ENCODE measurements at places on chromosomes 6 and 20.

DNA sequence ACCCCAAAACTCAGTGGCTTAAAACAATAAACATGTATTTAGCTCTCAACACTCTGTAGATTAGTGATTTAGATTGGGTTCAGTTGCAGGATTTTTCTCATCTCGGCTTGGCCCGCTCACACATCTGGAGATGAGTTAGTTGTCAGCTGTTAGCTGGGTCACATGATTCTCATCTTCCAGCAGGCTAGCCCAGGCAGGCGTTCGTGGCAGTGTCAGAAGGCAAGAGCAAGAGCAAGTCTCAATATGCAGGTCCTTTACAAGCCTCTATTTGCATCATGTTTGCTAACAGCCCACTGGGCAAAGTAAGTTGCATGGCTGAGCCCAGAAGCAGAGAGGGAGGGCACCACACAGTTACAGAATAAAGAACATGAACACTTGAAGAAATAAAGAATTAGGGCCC lies 83.6 kb upstream of the MYLIP start:
- DNase-seq, result no peak

DNA sequence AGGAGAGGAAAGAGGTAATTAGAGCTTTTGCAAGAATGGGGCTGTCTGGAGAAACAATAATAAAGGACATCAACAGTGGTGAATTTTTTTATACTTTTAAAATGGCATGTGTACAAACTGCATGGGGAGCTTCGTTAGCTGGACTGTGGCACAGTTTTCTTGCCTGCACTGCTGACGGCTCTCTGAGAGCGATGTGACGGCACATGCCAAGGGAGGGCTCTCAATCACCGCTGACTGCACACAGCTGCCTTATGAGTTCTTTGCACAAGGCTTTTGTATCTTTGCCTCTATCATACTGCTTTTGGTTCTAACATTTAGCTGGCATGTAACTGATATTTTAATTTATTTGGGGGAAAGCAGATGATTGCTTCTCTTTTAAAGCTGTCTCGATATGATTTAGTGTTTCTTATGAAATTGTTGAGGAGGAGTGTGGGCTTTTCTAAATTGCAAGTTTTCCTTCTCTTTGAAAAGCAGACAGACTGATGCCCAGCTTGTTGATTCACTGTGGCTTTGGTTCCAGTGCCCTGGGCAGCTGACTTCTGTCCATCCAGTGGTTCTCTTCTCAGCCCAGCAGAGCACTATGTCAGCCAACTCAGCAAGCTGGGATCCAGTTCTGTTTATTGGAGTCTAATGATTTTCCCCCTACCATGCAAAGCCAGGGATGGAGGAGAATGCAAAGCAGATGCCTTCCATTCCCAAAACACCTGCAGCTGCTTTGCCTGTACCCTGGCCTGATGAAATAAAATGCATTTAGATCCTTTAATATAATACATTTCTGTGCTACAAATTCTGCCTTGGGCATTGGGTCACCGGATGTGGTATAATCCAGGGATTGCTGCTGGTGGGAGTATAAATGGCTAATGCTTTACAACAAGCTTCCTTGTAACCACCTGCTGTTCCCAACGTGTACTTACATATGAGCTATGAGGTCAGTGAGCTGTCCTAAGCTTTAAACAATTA lies 323.9 kb downstream of the ZFAND3 start:
- DNase-seq, result no peak

GRCh38 chr6:38141085-38141484 lies 321.6 kb downstream of the ZFAND3 start:
- no peak for DNase-seq

GRCh38 chr6:101662111-101662897 lies 268.8 kb downstream of the GRIK2 start:
- no peak for DNase-seq

DNA sequence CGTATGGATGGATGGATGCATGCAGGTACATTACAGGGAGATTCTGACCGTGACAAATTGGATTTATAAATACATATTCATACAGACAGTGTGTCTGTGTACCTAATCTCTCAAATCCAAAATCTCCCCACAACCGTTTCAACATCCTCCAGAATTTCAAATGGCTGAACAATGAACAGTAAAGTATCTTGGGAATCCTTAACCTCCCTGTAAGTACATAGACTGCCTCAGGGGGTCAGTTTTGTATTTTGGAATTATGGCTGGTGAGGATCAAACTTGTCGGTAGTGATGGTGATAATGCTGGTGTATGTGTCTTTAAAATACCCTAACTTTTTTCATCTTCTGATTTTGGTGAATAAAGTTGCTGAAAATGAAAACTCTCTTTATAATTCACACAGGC lies 246.2 kb downstream of the FOXC1 start:
- no peak for DNase-seq

GRCh38 chr6:62528894-62529526 lies 243.0 kb upstream of the KHDRBS2 start:
- DNase-seq, result no peak

DNA sequence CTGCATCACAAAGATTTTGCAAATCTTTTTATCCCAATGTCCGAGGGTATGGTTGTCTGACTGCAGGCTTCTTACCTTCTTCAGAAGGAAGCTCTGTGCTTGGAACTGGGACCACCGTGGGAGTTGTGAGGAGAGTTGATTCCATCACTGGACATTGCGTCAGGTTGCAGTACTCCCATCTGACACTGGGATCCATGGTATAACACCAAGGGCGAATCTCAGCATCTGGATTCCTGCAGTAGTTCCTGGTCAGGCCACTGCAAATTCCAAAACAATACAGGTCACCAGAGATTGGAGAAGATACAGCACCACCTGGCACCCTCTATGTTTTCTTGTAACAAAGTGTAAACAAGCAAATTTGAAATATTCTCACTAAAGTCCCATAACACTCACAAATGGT lies 77.7 kb downstream of the LPA start:
- no peak for DNase-seq

GRCh38 chr6:34816635-34817301 lies 24.9 kb downstream of the BLTP3A start:
- no peak for DNase-seq

DNA sequence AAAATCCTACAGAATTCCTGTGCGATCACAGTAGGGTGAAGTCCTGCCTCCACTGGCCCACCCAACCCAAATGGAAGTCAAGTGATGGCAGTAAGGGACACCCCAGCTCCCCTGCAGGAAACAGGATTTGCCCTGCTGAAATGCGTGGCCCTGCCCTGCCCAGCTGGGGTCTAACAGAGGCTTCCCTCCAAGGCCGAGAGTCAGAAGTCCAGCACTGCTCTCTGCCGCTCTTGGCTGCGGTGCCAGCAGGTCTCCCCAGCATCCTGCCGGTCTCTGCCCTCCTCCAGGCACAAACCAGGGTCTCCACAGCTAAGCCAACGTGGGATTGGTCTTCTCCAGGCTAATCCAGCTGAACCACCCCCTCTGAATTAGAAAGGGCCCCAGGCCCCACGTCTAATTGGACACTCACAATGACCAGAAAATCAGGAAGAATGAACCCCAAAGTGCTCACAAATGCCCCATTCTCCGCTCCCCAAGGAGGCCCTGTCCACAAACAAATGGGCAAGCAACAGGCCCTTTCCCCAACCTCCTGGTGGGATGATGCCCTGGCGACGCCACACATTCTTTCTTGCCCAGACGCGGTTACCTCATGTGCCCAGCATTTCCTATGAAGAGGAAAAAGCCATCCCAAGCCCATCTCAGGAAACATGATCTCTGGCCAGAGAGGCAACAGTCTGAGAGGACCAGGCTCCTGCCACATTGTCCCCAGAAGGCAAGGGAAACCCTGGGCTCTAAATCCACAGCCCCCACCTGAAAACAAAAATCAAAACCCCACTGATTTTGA lies 117.2 kb downstream of the BANF2 start:
- no peak for DNase-seq

DNA sequence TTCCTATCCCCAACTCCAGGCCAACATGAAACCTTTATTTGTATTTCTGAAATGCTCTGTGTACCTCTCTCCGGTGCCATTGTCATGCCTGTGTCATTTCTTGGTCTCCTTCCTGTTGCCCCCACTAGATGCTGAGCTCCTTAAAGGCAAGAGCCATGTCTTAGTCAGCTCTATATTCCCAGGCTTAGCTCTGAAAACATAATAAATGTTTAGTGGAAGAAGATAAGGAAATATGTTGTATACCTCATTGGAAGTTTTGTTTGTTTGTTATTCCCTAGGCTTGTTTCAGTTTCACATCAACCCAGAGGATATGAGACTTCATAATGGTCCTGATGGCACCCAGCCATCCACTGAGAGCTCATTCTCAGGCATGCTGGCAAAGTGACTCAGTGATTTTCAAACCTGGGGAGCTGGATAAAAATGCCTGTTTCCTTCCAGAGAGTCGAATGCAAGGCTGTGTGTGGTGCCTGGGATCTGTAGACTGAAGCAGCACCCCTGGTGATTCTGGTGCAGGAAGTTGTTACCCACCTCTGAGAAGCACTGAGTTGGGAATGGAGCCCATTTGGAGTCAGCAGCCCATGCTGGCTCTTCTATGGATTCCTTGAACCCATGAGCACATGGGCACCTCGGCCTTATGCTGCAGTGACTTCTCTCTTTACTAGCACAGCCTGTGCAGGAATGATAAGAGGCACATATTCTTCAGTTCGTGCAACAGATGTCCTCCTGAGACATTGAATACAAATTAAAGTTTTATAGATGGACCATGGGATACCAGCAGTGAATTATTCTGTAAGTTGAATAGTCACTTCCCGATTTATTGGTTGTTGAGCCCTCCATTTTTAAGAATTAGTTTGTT lies 205.2 kb downstream of the FARS2 start:
- DNase-seq, result no peak

DNA sequence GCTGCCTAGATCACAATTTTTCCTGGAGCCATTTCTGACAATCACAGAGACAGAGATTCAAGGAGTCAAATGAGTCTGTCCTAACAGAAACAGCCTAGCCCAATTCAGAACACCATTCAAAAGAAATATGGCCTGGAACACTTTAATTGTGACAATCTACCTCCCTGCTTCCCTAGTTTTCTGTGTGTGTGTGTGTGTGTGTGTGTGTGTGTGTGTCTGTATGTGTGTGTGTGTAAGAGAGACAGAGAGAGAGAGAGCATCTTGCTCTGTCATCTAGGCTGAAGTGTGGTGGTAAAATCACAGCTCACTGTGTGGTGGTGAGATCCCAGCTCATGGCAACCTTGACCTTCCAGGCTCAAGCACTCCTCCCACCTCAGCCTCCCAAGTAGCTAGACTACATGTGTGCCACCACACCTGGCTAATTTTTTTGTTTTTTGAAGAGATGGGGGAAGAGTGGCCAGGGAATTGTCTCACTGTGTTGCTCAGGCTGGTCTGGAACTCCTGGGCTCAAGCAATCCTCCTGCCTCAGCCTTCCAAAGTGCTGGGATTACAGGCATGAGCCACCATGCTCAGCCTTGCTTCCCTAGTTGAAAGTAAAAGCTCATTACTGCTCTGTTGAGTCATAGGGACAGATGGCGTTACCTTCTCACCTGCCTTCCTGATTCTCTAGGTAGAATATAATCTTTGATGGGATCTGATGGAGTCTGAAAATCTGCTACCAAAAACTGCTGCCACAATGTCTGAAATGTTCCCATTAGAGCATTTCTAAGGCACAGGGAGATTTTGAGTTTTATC lies 89.6 kb upstream of the BEND6 start:
- no peak for DNase-seq

GRCh38 chr20:12594410-12595088 lies 414.2 kb upstream of the SPTLC3 start:
- no peak for DNase-seq

GRCh38 chr6:45900808-45901752 lies 114.6 kb downstream of the CLIC5 start:
- DNase-seq, result no peak

DNA sequence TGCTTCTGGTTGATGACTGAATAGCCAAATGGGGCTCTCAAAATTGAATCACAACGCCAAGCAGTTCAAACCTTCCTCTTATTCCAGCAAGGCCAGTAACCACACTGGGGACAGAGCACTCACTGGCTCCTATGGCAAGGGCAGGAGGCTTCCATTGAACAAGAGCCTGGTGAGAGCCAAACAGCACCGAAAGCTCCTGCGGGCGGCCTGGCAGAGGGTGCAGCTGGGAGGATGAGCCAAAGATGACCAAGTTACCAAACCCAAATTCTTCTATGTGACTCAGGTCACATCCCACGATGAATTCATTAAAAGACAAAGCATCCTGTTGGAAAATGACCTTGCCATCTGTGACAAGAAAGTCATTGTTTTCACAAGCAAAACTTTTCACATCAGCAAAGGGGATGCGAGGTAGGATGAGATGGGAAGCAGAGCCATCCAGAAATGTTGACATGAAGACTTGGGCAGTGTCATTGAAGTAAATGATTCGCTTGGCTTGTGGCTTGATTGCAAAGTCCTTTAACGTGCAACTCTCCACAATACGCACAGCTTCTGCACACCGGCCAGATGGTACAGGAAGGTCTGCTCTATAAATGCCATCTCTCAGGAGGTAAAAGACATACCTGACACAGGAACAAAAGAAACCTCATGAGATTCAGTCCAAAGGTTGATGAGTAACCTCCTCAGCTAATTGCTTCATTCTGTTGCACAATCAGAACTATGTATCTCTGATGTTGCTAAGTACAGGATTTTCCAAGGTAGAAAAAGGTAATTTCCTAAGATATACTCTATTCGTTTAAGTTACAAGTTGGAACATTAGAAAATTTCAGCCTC lies 36.3 kb downstream of the ROS1 start:
- DNase-seq, result no peak

GRCh38 chr6:25354078-25354932 lies 75.1 kb downstream of the CARMIL1 start:
- DNase-seq, result no peak

DNA sequence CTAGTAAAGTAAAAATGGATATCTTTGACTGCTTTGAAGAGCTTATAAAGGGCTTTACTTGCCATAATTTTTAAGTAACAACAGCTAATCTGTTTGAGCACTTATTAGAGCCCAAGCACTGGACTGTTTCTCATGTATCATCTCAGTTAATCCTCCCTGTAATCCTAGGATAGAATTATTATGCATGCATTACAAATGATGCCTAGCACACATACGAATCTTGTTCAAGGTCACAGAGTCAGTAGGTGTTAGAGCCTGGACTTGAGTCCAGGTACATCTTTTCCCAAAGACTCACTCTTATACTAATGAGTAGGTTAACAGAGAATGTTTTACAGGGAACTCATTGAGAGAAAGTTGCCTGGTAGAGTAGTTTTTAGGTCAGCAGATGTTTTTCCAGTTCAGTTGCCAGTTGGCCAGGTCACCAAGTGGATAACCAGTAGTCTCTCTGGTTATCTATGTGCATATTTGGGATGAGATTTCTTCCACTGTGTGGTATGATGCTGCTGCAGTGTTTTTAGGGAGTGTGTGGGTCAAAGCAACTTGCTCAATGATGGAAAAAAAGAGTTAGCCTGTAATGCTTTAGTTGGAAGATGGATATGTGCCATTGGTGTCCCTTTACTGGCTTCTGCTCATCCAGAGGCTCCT lies 32.3 kb upstream of the LAMA4 start:
- DNase-seq, result no peak

Measured in CD4-positive, alpha-beta T cell treated with Interleukin-12 subunit alpha and Interleukin-12 subunit beta, for 1 hour (primary cell).